ENCODE measurements at places on chromosomes 16 and 17. TPM values are rescaled to one million over a fixed set of nuclear protein-coding genes. Genes with fewer than 3 reads are reported as not detected.

DNA sequence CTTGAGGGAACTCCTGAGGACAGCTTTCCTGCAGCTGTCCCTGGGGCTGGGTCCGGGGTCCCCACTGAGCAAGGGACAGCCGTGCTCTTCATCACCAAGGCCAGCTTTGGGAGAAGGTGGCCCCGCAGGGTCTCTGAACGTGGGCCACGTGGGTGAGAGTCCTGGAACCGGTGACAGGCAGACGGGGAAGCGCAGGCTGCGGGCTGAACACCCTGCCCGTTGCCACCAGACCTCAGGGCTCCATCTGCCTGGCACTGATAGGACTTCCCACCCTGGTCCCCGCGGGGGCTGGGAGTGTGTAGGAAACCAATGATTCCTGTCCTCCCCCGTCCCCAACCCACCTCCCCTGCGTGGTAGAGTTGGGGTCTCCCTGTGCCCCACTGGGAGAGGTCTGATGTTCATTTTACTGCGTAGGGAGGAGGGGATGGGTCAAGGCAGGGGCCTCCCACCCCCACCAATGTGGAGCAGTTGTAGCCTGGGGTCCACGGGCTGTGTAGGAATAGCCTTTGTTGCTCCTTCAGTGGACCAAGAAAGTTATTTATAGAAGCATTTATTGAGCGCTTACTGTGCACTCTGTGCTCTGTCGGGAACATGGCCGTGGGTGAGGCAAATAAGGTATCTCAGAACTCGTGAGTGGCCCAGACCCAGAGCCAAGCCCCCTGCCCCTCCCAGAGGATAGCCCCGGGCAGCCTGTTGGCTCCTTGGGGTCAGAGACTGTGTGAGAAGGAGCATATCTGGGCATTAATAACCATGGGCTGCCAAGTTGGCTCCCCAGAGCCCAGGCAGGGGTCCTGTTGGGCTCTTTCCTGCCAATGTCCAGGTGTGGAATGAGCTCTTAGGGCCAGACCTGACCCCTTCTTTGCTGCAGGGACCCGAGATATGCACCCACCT, 1.3 kb downstream of the ADGRG1 start:
- H3K27ac ChIP-seq, result no peak overlapping the region
- no peaks in the 10 kb centered on the region for H3K36me3 ChIP-seq
- H3K4me1 ChIP-seq, result peaks cover 23% of the 10 kb centered on the region
- no peaks in the 10 kb centered on the region for H3K27me3 ChIP-seq
- H3K4me3 ChIP-seq, result no peak overlapping the region

GRCh38 chr17:27622986-27623385, 8.0 kb upstream of the LGALS9 start:
- DNase-seq, result no peak
- H3K36me3 ChIP-seq, result peaks cover 19% of the 10 kb centered on the region
- no peak overlapping the region for H3K4me3 ChIP-seq
- no peaks in the 10 kb centered on the region for H3K4me1 ChIP-seq
- no peaks in the 10 kb centered on the region for H3K27me3 ChIP-seq
- H3K27ac ChIP-seq, result no peak overlapping the region

DNA sequence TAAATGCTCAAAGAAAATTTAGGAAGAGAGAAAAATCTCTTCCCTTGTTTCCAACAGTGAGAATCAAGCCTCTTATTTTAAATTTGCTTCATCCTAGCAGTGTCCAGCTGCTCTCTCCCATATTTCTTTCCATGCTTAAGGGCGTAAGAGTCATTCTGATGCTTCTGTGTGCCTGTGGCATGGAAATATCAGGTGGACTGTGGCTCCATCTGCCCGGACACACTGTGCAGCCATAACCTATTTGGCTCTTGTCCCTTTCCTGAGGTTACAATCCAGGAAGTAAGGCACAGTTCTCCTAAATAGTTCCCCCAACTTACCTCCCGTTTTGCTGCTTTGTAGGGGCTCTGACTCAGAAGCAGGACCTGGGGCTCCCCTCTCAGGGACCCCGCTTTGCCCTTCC, 6.3 kb upstream of the KRT222 start:
- H3K36me3 ChIP-seq, result no peaks in the 10 kb centered on the region
- no peaks in the 10 kb centered on the region for H3K27me3 ChIP-seq
- no peak overlapping the region for H3K27ac ChIP-seq
- DNase-seq, result no peak
- peaks cover 13% of the 10 kb centered on the region for H3K4me1 ChIP-seq

DNA sequence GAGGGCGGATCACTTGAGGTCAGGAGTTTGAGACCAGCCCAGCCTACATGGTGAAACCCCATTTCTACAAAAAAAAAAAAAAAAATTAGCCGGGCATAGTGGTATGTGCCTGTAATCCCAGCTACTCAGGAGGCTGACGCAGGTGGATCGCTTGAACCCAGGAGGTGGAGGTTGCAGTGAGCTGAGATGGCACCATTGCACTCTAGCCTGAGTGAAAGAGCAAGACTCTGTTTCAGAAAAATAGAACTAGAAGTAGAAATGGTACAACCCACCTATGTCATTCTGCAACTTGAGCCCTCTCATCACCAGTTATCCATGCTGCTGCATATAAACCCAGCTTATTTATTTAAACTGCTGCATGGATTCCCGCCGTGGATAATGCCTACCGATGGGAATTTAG, 1.6 kb downstream of the SCNN1B start:
- peaks cover 46% of the 10 kb centered on the region for H3K27me3 ChIP-seq
- H3K36me3 ChIP-seq, result no peaks in the 10 kb centered on the region
- DNase-seq, result no peak
- H3K27ac ChIP-seq, result no peak overlapping the region
- H3K4me3 ChIP-seq, result no peak overlapping the region

HOXB7 gene
- total RNA-seq, result 0.14 TPM

SCARF1 gene
- 4.9 TPM for total RNA-seq

SNX20 gene
- total RNA-seq, result not detected

DNA sequence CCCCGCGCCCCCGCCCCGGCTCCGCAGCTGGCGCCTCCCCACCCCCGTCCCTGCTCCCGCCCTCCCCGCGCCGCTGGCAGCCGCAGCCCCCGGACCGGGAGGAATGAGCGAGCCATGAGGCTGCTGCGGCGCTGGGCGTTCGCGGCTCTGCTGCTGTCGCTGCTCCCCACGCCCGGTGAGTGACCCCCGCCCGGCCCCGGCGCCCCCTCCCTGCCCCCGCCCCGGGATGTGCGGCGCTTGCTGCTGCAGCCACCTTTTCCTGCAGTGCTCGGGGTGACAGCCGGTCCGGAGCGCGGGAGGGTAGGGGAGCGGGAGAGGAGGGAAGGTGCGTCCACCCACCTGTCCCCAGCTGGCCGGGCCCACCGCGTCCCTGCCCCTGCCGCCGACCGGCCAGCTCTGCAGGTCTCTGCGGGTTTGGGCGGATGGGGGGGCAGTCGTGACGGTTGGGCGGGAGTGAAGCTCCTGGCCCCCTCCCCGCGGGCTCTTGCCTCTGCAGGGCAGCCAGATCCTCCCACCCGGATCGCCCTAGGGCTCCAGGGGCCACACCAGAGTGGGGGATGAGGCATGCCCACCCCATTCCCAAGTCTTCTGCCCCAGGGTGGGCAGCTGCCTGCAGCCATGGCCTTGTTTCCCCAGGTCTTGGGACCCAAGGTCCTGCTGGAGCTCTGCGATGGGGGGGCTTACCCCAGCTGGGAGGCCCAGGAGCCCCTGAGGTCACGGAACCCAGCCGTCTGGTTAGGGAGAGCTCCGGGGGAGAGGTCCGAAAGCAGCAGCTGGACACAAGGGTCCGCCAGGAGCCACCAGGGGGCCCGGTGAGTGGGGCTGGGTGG, 513 bp downstream of the ADAM11 start:
- no peak overlapping the region for H3K27ac ChIP-seq
- peak overlapping the region; percentile 52 for H3K4me3 ChIP-seq
- no peaks in the 10 kb centered on the region for H3K36me3 ChIP-seq

Measured in WTC11 (cell line).